ENCODE measurements at places on chromosomes 13 and 19.

GRCh38 chr19:12783849-12784393 is 7.4 kb upstream of the JUNB start:
- no peak for DNase-seq

GRCh38 chr19:31834070-31834469 is 484.8 kb upstream of the TSHZ3 start:
- no peak for DNase-seq

DNA sequence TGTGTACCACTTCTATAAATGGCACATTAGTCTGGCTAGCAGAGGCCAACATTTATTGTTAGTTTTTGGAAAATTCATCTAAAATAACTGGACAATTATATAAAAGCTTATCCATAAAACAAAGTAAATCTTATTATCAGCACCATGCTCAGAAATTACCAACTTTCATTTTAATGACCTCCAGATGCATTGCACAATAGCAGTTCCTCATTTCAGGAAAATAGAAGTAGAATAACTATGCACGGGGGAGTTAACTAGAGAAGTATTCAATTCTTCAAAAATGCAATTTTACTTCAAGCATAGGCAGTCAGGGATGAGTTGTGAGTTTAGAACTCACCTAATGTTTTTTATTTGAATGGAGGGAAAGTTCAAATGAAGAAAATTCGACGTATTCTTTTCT is 1023.5 kb downstream of the PCDH17 start:
- no peak for DNase-seq

- no peak for DNase-seq
Measured at GRCh38 chr19:5956728-5957127, 21.2 kb downstream of the RANBP3 start.

- no peak for DNase-seq
Measured at GRCh38 chr13:77416666-77417212, 89.8 kb upstream of the MYCBP2 start.

- DNase-seq = no peak
Measured at GRCh38 chr19:18828786-18829185, 3.0 kb upstream of the UPF1 start.

- DNase-seq = no peak
Measured at GRCh38 chr19:46517471-46517870, 21.8 kb upstream of the PNMA8B start.

DNA sequence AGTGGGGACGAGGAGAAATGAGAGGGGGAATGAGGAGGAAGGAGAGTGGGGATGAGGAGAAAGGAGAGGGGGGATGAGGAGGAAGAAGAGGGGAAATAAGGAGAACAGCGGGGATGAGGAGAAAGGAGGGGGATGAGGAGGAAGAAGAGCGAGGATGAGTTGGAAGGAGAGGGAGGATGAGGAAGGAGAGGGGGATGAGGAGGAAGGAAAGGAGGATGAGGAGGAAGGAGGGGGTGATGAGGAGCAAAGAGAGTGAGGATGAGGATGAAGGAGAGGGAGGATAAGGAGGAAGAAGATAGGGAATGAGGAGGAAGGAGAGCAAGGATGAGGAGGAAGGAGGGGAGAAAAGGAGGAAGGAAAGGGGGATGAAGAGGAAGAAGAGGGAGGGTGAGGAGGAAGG is 14.0 kb upstream of the VSTM2B start:
- DNase-seq = no peak

DNA sequence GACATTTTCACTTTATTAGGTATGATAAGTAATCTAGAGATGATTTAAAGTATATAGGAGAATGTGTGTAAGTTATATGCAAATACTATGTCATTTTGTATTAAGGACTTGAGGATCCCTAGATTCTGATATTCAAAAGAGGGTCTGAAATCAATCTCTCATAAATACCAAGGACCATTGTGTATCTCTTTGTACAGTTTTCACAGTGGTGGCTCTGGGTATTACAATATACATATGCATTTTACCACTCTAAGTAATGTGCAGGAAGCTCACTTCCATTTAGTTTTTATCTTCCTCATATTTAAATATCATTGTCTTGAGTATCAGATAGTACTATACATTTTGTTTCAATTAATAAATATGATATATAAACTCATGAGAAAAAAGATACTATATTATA is 862.6 kb upstream of the PCDH20 start:
- no peak for DNase-seq
